ENCODE measurements at places on chromosomes 13 and 19. TPM values are rescaled to one million over a fixed set of nuclear protein-coding genes. Genes with fewer than 3 reads are reported as not detected.

GRCh38 chr13:49602005-49602404 is 16.6 kb upstream of the RCBTB1 start:
- no peak for DNase-seq

The CALR3 gene
- total RNA-seq = not detected

The CEACAM19 gene
- 0.27 TPM for total RNA-seq

DNA sequence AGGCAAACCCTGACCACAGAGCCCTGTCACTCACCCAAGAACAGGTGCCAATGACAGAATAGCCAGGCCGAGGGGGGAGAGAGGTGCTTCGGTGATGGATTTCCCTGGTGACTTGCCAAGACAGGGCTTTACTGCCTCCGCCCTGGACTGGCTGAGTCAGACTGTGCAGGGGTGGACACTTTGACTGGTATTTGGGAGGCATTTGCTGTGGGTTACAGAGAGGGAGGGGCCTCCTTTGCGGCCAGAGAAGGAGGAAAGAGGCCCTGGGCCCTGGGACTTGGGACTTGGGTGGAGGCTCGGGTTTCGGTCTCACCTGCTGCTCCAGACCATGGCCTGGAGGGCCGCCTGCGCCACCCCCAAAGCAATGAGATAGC is 4.6 kb upstream of the EPS8L1 start:
- DNase-seq = no peak

The FXYD3 gene
- not detected for total RNA-seq
